ENCODE measurements at places on chromosomes 16 and 17.
A peak's percentile ranks its signal among the peaks of the same experiment; 100 is the strongest.

- no peak for DNase-seq
Observed at GRCh38 chr17:63754046-63754445, 12.4 kb upstream of the STRADA start.

DNA sequence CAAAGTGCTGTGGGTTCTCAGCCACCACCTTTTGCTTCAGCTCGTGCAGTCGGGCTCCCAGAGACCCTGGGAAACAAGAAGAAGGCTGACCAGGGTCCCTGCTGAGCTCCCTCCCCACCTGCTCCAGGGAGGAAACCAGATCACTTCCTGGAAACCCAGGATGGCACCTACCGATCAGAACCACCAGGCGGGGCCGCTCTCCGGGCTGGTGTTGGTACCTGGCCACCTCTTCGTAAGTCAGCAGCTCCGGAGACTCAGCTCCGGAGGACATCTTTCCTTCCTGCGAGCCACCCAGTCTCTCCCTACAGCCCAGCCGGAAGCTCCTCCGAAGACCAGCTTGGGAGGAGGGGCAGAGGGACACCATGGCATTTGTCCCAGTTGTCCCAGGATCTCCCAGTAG is 18.9 kb downstream of the MPP3 start:
- DNase-seq = no peak

DNA sequence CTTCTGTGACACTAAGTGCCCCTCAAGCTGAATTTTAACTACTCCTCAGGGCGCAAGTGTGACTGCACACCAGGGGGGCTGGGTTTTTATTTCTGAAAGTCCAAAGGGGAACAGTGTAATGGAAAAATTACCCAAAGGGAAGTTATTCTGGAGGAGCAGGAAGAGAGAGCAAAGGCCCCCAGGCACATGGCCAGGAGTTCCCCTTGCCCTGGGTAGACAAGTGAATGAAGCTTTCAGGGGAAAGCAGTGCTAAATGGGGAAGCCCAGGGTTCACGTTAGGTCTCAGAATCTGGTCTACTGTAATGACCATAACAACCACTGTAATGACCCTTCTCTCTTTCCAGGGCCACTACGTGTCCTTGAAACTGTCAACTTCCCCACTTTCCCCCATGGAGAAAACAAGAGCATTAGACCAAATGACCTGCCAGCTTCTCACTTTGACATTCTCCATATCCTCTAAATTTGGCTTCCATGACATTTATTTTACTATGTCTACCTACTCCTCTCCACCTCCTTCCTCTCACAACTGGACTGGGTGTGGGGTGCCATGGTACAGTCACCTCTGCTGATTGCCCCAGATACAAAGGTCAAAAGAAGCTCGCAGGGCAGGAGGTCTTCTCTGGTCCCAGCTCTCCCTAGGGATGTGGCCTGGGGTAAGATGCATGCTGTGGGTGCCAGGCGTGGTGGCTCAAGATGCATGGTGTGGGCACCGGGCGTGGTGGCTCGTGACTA is 34.1 kb upstream of the MMP2 start:
- DNase-seq = no peak

- peak; percentile 51 for DNase-seq
Observed at GRCh38 chr17:9768381-9768934, 22.9 kb downstream of the DHRS7C start.

DNA sequence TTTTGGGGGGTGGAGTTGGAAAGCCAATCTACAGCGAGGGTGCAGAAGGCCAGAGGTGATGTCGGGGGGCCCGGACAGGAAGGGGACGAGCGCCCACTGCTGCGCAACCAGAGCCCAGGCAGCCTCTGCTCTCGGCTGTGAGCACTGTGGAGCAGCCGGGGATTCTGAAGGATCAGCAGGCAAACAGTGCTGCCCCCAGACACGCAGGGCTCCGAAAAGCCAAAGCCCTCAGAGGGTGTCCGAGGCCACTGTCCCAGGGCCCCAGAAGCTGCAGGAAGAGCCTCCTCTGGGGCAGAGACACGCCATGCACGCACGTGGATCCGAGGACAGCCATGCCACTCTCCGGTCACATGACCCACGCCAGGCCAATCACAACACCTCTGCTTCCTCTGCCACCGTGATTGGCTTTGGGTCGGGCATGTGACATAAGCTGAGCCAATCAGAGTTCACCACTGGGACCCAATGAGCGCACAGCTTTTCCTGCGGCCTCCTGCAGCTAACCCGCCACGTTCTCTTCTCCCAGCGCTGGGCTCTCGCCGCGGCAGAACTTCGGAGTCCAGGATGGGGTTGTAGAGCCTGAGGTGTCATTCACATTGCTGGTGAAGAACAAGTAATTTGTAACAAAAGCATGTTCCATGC is 40.7 kb downstream of the ACTG1 start:
- no peak for DNase-seq
